Amniotic epithelial cell (primary cell): ENCODE measurements at places on chromosomes 16 and 17.

- DNase-seq = no peak
These were observed 15.8 kb downstream of the SHISA9 start for GRCh38 chr16:12917246-12917645.

DNA sequence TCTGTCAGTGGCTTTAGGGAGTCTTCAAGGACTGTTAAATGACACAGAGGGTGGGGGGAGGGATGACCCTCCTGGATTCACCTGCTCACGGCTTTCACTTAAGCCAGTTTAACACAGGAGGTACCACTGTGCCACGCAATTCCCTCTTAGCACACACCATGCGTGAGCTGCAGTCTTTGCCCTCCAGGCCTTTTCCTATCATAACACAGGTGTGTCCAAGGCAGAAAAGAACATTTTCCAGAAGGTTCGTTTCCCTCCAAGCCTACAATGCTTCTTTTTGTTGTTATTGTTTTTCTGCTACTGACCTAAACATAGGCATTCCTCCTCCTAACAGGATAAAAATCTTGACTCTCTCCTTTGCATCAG is 1.1 kb downstream of the ZFHX3 start:
- DNase-seq = no peak

DNA sequence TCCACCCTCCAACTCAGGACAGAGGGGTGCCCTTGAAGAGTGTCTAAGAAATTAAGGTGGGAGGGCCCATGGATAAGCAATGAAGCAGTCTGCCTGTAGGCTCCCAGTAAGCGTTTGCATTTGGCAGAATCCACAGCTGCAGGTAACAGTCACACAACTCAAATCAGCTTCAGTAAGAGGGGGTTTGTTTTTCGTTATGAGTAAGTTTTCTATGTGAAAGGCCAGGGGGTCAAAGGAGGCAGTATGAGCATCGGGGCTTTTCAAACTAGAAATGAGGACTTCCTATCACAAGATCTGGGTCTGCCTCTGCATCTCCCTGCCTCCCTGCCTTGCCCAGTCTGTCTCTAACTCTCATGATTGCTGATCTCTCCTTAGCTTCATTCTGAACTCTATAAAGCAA is 128.1 kb upstream of the CCL2 start:
- DNase-seq = no peak

DNA sequence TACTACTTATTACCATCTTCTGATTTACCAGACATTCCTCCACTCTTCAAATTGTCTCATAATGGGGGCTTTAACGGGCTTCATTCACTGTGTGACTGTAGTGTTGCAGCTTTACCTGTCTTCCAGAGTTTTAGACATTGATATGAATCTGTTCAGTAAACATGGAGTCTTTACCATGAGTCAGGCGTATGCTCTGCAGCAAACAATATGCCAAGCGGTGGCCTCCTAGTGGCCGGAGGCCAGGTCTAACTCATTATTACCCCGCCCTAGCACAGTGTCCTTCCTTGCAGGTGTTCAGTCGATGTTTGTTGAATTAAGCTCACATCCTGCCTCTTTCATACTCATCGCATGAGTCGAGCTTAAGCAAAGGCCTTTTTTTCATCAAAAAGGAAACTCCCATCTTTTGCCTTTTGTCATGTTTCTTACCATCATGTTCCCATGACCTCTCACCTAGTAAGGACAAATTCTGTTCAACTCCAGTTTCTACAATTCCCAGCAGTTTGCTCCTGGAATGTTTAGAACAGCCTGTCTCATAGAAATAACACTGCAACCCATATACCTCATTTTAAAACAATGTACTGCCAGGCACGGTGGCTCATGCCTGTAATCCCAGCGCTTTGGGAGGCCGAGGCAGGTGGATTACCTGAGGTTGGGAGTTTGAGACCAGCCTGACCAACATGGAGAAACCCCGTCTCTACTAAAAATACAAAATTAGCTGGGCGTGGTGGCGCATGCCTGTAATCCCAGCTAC is 39.4 kb downstream of the TUBD1 start:
- peak; percentile 90 for DNase-seq

GRCh38 chr17:62626719-62627218 is 701 bp upstream of the MRC2 start:
- DNase-seq = peak; percentile 93

- no peak for DNase-seq
These were observed 5.2 kb downstream of the KRT39 start for GRCh38 chr17:40961591-40961990.

- DNase-seq = no peak
These were observed 86.1 kb downstream of the ZNF778 start for GRCh38 chr16:89303617-89304016.

- no peak for DNase-seq
These were observed 36.6 kb upstream of the TMEM132E start for GRCh38 chr17:34542700-34543336.

DNA sequence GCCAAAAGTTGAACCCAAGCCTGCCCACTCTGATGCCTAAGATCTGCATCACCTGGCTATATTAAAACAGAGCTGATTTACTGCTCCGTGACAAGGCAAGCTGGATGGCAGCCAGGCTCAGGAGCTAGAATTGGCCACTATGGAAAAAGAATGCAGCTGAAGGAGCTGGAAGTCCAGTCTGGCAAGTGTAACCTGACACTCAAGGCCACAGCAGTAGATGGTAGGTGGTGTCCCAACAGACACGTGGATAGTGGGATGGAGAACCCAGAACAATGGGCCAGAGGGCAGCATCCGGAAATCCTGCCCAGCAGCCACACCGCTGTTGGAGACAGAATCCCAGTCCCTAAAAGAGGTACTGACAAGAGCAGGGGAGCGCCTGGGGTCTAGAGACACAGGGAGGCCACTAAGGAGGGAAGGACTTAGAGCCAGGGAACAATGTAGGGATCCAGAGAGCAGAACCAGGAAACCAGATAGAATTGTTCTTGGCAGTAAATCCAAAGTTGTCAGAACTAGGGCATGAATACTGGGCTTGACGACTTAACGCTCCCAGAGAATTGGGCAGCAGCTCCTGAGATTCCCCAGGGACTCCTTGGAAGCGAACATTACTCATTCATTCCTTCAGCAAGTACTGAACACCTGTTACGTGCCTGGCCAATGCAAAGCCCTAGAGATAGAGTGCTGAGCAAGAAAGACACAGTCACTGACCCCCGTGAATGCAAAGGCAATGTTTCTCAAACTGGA is 85.7 kb downstream of the CDYL2 start:
- DNase-seq = no peak

DNA sequence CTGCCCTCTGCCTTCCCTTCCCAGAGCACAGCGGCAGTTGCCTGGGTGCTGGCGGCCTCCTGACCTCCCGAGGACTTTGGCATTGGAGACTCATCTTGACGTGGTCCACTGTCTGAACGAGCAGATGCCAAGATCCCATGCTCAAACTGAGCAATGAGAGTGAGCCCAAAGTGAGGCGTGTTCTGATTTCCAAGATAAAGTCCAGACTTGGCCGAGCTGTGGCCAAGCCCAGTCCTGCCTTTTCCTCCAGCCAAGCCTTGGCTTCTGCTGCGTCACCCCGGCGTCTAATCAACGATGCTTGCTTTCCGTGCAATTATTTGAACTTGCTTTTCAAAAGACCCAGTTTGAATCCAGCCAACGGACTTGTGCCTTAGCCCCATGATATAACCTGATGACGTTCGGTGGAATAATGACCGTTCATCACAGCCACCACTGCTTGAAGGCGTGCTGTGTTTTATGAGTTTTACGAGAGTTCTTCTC is 179.2 kb downstream of the IRF8 start:
- no peak for DNase-seq

DNA sequence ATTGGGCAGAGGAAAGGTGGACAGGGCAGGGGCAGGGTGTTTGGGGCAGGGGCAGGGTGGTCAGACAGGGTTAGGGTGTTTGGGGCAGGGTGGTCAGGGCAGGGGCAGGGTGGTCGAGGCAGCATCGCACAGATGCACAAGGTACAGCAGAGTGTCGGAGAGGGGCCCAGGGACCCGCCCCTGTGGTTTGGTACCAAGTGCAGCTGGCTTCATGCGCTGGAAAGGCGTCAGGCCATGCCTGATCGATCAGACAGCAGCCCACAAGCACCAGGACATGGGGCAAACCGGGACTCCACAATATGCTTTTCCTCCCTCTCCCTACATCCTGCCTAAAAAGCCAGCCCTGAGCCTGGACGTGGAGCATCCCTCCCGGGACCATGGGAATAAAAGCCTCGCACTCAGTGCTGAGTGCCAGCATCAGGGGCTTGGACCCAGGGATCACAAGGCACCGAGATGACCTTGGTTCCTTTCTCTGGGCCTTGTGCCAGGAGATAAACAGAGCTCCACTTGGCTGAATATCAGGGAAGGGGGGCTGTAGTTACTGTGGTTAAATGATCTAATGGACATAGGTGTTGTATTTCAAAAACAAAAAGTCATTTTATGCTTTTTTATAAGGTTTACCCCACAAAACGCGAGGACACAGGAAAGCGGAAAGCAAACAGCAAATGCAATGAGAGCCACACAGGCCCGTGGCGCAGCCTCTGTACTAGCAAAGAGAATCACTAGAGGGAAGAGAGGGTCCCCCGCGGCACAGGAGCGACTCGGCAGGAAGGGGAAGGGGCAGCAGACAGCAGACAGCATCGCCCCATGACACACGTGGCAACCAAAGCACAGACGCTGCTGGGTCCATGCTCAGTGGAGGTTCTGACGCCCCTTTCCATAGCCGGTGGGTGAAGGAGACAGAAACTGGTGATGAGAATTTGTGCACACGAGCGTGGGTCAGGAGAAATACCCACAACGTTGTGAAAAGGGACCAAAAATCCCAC is 5.3 kb upstream of the HEXD start:
- no peak for DNase-seq

- peak; percentile 84 for DNase-seq
These were observed 1.2 kb upstream of the FOXF1 start for GRCh38 chr16:86508947-86509758.

DNA sequence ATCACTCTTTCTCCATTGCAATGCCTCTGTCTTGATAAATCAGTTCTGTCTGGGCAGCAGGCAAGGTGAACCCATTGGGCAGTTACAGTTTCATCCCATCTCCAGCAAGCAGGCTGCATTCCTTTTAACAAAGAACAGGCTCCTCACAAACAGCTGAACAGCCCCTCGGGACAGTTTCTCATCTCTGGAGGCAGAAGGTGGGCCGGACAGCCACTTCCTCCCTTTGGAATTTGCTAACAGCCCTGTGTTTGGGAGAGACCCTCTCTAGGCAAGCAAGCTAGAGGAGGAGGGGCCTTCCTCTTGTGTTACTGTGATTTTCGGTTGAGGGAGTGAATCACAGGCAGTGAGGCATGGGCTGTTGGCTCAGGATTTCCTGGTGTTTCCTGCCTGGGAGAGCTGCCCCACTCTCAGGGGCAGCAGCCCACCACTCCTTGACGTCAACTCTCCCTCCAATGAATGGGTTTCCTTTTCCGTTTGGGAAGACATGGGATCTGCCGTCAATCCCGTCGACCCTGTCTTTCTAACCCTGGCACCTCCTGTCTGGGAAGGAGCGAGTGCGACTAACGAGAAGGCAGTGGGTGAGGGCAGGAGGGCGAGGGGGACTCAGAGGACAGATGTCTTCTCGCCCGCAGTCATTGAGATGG is 3.7 kb upstream of the PGS1 start:
- DNase-seq = peak; percentile 80

DNA sequence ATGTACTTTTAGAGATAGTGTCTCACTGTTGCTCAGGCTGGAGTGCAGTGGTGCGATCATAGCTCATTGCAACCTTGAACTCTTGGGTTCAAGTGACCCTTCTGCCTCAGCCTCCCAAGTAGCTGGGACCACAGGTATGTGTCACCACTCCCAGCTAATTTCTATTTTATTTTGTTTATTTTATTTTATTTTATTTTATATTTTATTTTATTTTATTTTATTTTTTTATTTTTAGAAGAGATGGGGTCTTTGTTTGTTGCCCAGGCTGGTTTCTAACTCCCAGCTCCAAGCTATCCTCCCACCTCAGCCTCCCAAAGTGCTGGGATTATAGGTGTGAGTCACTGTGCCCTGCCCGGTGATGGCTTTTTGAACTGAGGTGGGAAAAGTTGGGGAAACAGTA is 35.1 kb upstream of the HS3ST4 start:
- no peak for DNase-seq

DNA sequence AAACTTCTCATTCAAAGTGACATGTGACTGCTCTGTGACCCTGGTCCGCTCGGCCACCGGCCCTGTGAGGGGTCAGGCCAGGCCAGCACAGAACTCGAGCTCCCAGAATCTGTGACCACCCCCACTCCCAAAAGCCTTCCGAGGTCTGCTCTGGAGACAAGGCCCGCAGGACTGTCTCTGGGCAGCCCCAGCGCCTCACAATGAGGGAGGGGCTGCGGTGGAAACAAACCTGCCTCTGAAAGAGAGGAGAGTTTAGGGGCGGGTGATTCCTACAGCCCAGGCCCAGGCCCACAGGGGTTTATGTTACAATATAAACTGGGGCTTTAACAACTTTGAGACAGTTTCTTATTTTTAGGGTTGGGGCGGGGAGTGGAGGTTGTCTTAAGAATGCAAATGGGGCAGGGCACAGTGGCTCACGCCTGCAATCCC is 19.9 kb downstream of the IGFBP4 start:
- no peak for DNase-seq
